HS-27A (cell line): ENCODE measurements at places on chromosomes 7 and 10.

GRCh38 chr7:79352323-79352722 is 101.1 kb downstream of the MAGI2 start:
- DNase-seq, result no peak

DNA sequence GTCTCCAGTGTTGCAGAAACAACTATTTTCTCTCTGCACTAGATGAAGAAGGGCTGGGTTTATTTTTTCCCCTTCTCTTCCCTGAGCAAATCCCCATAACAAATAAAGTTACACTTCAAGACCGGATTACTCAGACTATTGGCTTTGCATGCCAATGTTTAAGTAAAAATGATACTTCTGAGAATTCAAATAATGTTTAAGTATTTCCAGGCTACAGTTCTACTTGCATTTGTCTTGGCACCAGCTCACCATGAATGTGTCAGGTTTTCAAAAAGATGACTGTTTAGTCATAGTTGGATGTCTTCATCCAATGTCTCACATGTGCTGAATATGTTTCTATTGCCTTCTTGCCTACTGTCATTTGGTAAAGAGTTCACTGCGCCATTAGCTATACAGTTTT is 912.6 kb downstream of the GATA3 start:
- no peak for DNase-seq

GRCh38 chr10:70378122-70378521 is 4.3 kb downstream of the LRRC20 start:
- DNase-seq, result peak; percentile 55

DNA sequence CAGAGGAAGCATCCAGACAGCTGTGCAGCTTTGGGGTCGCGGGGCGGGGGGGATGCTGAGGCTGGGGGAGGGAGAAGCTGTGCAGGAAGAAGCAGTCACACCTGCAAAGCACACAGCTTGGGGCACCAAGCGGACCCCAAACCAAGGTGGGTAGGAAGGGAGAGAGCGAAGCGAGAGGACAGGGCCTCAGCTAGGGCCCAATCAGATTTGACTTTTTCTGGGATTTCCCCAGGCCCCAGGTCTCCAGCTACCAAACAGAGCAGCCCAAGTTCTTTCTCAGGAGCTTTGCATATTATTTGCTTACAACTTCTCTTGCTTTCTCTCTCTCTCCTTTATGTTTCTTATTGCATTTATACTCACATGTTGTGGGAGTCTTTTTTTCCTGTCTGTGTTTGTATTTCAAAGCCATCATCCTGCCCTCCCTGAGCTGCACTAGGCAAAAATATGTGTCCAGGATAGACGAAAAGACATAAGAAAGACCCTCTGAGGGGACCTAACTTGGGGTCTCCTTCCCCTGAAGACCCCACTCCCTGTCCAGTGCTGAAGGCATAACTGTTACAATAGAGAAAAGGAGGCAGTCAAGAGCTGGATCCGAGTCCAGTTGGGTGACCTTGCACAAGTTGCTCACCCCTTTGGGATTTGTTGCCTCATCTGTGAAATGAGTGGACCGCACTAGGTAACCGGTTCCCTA is 50.6 kb upstream of the SMNDC1 start:
- DNase-seq, result no peak

DNA sequence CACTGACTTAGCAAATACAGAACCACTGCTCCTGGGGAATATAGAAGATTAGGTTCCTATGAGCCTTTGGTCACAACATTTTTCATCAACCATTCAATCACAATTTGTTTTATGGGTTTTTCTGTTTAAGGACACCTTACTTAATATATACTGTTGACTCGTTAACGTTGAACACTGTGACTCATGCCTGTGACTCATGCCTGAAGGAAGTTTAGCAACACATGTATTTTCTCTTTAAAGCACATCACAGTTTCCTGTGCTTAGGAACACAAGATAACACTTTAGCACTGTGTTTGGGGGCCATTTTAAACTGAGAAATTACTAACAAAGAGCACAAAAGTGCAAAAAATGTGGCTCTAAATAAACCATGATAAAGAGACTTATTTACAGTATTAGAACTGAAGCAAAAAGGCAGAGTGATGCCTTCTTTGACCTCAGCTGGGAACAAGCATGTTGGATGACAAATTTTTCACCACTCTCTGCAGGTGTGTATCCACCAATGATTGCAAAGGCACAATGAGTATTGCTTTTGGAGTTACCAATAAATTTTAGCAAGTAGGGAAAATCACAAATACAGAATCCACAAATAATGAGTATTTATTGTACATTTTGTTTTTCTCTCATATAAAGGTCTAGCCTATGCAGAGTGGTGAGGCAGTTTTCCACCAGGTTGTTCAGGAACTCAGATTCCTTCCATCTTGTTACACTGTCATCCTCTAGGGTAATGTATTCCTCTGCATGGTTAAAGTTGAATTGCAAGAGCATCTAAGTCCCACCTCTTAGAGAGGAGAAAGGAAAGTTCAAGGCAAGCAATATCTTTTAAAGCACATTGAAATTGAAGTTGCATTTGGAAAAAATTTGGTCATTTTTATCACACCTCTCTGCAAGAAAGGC is 7.3 kb downstream of the FGFBP3 start:
- peak; percentile 69 for DNase-seq

- DNase-seq, result no peak
Observed at GRCh38 chr10:103610083-103610472, 116.6 kb downstream of the NEURL1 start.
